ENCODE measurements at places on chromosomes 4 and X.

- no peak for DNase-seq
These were observed 16.6 kb downstream of the GEMIN8 start for GRCh38 chrX:14013054-14013453.

DNA sequence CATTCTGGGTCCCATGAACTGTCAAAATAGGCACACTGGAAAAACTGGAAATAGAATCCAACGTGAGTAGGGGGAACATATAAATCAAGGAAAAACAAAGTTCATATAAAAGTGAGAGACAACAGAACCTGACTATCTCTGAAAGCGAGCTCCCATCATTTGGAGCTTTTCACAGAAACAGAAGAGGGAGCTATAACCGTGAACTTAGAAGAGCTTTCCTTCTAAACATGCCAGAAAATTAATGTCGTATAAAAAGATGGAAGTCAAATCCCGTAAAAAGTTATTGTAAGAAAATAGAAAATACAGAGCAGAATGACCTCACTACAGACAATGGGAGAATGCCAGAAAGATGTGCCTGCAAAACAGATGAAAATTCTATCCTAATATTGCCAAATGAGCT is 23.9 kb upstream of the HSD17B10 start:
- no peak for DNase-seq

DNA sequence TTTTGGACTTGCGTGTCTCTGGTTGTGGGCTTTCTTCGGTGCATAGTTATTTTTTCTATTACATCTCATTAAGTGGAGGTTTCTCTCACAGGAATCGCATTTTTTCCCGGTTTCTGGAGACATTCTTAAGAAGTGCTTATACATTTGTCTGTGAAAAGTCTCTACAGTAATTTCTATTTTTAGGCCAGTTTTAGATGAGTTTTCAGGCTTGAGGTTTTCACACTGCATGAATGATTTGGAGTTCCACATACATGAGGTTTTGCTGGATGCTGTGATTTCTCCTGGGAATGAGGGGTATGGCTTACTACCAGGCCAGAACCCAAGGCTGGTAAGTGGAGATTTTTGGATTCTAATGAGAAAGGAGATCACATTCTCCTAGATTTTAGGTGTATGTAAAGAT is 422.6 kb upstream of the SLIT2 start:
- no peak for DNase-seq

DNA sequence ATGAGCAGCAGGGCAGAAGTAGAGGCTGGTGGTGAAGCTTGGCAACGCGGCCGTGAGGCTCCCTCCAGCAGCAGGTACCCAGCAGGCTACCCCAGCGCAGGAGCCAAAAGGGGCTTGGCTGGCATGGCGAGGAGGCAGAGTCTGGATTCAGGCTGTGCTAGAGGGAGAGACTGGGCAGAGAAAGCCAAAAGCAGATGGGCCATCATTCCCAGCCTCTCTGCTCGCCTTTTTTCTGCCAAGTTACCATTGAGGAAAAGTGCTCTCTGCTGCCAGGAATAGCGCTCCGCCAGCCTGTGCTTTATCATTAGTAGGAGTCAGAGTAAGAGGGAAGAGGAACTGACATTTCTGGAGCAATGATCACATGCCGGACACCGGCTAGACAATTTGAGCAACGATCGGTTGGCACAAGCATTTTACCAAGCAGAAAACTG is 28.7 kb upstream of the MAP3K15 start:
- no peak for DNase-seq

- no peak for DNase-seq
These were observed 86.2 kb upstream of the KIT start for GRCh38 chr4:54571293-54572151.

DNA sequence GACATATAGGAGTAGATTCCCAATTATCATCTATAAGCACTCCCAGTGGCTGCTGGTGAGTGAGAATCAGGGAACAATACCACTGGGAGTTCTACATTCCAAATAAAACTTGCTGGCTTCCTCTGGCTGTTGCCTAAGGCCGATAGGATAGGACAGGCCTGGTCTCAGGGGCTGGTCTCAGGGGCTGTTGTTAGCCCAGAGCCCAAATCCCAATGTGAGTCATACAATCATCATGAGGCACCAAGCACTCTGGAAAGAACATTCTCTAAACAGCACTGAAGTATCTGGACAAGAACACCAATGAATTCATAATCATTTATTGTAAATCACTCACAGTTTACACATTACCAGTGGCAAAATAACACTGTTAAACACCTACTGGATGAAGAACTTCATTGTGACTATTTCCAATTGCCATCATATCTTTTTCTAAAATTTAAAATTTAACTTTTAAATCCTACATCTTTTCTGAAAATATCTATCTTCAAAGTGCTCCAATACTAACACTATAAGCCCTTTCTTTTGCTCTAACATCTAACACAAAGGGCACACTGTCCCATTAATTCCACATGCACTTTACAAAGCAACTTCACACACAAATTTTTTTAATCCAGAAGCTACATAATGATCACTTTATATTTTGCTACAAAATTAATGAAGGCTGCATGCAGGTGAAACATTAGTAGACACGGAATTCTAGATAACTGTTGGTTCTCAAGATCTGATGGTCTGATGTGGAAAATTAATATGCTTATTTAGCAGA is 67.6 kb upstream of the TMEM150C start:
- DNase-seq: no peak

GRCh38 chr4:28565396-28565795 is 1704.8 kb downstream of the STIM2 start:
- DNase-seq: no peak

GRCh38 chrX:49627086-49627777 is 28.4 kb downstream of the GAGE1 start:
- DNase-seq: peak; percentile 3

DNA sequence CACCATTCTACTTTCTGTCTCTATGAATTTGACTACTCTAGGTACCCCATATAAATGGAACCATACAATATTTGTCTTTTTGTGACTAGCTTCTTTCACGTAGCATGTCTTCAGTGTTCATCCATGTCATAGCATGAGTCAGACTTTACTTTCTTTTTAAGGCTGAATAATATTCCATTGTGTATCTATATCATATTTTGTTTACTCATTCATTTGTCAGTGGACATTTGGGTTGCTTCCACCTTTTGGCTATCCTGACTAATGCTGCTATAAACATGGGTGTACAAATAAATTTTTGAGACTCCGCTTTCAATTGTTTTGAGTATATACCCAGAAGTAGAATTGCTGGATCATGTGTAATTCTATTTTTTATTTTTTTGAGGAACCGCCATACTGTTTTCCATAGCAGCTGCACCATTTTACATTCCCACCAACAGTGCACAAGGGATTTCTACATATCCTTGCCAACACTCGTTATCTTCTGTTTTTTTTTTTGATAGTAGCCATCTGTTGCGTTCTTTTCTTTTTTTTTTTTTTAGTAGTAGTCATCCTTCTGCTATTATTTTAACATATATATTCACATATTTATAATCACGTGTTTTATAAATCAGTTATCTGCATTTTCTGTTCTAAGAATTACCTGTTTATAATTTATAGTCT is 158.0 kb upstream of the MED14 start:
- no peak for DNase-seq

- no peak for DNase-seq
These were observed 80.6 kb downstream of the VCX2 start for GRCh38 chrX:8090482-8090881.

DNA sequence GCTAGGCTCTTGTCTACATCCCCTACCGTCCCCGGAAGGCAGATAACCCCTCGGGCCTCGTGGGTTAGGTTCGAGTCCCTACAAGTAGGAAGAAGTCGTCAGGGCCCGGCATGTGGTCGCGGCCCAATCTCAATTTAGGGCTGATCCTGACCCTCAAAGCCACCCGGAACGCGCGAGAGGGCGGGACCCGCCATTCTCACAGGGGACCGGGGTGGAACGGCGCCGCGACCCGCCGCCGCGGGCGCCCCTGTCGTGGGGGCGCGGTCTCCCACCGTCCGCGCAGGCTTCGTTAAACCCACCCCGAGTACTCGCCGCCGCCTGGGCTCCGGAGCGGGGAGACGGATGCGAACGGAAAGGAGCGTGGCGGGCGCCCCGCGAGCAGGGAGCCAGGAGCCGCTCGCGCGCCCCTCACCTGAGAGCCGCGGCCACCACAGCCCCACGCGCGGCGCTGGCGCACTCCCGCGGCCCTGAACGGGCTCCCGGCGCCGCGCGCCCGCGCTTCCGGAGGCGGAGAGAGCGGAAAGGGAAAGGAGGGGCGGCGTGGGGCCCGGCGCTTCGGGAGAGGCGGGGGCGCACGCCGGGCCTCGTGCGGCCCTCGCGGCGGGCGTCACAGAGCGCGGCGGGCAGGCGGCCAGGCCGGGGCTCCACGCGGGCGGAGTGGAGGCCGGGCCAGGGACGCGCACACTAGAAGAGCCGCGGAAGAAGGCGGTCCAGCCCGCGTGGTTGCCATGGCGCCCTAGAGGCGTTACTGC is at the start of gene CFAP97:
Gene CFAP97 (minus strand): TSS at position 515 of the 752 bp plus-strand sequence. CDS start 12,804 bp downstream, outside the sequence.
- peak; percentile 66 for DNase-seq
